ENCODE measurements at places on chromosomes 3 and 15. TPM values are rescaled to one million over a fixed set of nuclear protein-coding genes. Genes with fewer than 3 reads are reported as not detected.

Gene IL5RA
- 0.14 TPM for total RNA-seq

Gene HRG
- total RNA-seq, result not detected

Gene TMEM266
- total RNA-seq, result 0.14 TPM

Gene FANCD2OS
- not detected for total RNA-seq

Gene VILL
- 69.7 TPM for total RNA-seq

Gene STRC
- total RNA-seq, result 1.1 TPM

Gene ARPP19
- 108 TPM for total RNA-seq

Gene TICRR
- 4.4 TPM for total RNA-seq

Gene KCNMB2
- total RNA-seq, result not detected

Gene TM6SF1
- 4.9 TPM for total RNA-seq

Gene GOLGA8R
- 1.8 TPM for total RNA-seq

Gene DPPA2
- not detected for total RNA-seq

Gene SLC24A5
- total RNA-seq, result not detected

Gene FOXB1
- total RNA-seq, result not detected

Gene SLC28A1
- total RNA-seq, result not detected

Gene GSK3B
- 41.9 TPM for total RNA-seq

Gene MYO5A
- total RNA-seq, result 12.6 TPM

Gene FGD5
- total RNA-seq, result 9.2 TPM

Gene CAND2
- total RNA-seq, result 14.1 TPM

Gene ANKRD63
- total RNA-seq, result not detected

Gene MST1R
- total RNA-seq, result 153 TPM

Gene DGKG
- total RNA-seq, result 6.7 TPM

Gene FAM227B
- 2.2 TPM for total RNA-seq

Gene SERINC4
- total RNA-seq, result 0.52 TPM

Gene FGF12
- 0.58 TPM for total RNA-seq

Gene IL17RD
- total RNA-seq, result 14.8 TPM

Gene SNX22
- total RNA-seq, result 0.29 TPM

Gene CX3CR1
- 0.67 TPM for total RNA-seq

Gene GOLGA6L10
- total RNA-seq, result 0.92 TPM

Gene P3H2
- total RNA-seq, result 16.1 TPM

Gene STAG1
- total RNA-seq, result 50.4 TPM

Gene RCN2
- total RNA-seq, result 31.9 TPM

Gene DUOXA2
- total RNA-seq, result 5.8 TPM

Gene ZSCAN2
- 9.4 TPM for total RNA-seq

Gene CNTN4
- 7.8 TPM for total RNA-seq

Gene DLEC1
- 1.5 TPM for total RNA-seq

Gene MKRN3
- total RNA-seq, result 3.6 TPM

Gene PGBD4
- total RNA-seq, result 2.0 TPM

Gene SLC22A13
- 0.70 TPM for total RNA-seq

Gene JMJD7
- total RNA-seq, result 10.8 TPM

Gene XRN1
- total RNA-seq, result 57.3 TPM

Gene OCA2
- total RNA-seq, result 0.32 TPM

Gene PCSK6
- total RNA-seq, result 21.3 TPM

Gene RPP25
- 8.9 TPM for total RNA-seq

Gene NANOGP8
- total RNA-seq, result 1.8 TPM

Gene PLA2G4E
- 0.09 TPM for total RNA-seq

Gene UBA3
- 46.5 TPM for total RNA-seq

Gene LRRC34
- 1.6 TPM for total RNA-seq

Gene LRRC2
- total RNA-seq, result 2.8 TPM

Gene PFKFB4
- total RNA-seq, result 4.4 TPM

Gene NMD3
- total RNA-seq, result 31.3 TPM

Gene ST8SIA2
- 0.44 TPM for total RNA-seq

Gene GOLGA6L1
- total RNA-seq, result not detected

Gene ANKRD34C
- not detected for total RNA-seq

Gene DUOX2
- 40.1 TPM for total RNA-seq

Gene CCR5
- total RNA-seq, result 3.4 TPM

Gene GNAT1
- total RNA-seq, result not detected

Data from mucosa of descending colon (tissue), 3 donors.